Stimulated activated CD8-positive, alpha-beta memory T cell treated with anti-CD3 and anti-CD28 coated beads, Interleukin-7, amount 100 ng/mL, for 1 hour (primary cell): ENCODE measurements at places on chromosomes 16 and 17.

GRCh38 chr17:55889271-55889670 is 138.4 kb downstream of the PCTP start:
- DNase-seq = no peak

DNA sequence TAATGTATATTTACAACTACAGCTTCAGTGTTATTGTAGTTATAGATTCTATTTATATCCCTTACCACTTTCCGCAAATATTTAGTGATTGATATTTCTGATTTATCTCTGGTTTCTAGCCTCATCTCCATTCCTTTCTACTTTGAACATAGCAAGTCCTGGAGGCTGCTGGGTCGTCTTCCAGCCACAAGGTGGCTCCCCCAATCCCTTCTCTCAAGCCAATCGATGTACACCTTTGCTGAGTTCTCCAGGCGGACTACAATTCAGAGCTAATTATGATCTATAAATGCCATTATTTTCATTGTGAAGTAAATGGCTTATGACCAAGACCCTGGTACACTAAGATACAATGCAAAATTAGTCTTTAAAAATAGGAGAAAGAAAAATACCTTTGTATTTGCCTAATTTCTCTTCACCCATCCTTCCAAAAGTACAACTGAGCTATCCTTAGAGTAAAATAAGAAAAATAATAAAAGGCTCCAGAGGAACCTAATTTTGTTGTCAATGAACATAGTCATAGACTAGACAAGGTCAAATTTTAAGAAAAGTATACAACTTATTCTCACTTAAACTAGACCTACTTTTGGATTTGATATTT is 122.1 kb downstream of the SKAP1 start:
- DNase-seq = no peak

DNA sequence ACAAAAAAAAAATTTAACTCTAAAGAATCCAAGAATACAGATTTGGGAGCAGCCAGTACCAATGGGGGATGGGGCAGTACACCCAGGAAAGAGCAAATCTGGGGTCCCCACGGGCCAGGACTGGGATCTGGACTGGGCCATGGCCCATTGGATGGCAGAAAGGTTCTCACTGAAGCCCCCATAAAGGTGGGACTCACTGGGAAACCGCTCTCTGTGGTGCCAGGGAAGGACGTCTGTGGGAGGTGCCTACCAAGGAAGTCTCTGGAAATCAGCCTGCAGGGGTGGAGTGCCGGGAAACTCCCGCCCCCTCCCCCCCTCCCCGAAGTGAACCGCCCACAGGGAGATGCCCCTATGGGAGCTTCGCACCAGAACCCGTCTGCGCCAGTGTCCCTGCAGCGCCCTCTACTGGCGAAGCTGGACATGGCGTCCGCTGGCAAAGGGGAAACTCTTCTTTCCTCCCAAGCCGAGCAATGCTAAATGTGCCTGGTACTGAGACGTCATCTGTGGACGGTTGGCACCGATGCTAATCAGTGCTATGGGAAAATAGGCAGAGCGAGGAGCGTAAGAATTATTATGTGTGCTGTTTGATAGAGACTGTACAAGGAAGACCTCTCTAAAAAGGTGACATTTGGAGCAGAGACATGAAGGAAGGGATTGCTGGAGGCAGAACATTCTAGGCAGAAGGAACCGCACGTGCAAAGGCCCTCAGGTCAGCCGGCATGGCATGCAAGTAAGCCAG is 671.1 kb downstream of the WWOX start:
- DNase-seq = peak; percentile 67

DNA sequence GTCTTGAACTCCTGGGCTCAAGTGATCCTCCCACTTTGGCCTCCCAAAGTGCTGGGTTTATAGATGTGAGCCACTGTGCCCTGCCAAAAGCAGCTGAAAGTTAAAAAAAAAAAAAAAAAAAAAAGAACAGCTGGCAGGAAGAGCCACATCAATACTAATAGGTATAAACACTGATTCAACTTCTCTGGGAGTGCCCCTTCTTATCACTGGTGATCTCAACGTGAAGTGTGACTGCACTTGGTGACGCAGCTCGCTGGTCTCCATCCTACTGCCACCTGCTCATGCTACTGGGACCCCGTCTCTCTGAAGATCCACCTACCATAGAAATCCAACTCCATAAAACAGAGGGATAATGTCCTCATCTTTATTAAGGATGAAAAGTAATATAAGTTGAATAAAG is 40.8 kb downstream of the RNF157 start:
- no peak for DNase-seq

DNA sequence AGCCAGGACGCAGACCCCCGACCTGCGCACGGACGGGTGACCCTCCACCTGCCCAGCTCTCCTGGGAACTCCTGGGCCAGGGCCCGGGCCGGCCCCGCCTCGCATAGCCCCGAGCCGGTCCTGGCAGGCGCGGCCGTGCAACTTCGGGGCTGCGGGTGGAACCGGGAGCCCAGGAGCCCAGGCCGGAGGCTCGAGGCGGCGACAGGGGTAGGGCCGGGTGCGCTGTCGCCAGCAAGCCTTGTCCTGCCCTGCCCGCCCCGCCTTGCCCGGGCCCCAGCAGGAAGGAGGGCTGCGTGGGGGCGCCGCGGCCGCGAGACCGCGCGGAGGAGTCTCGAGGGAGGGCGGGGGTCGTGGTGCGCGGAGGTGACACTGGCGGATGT is 408 bp downstream of the LMF1 start:
- DNase-seq = no peak

DNA sequence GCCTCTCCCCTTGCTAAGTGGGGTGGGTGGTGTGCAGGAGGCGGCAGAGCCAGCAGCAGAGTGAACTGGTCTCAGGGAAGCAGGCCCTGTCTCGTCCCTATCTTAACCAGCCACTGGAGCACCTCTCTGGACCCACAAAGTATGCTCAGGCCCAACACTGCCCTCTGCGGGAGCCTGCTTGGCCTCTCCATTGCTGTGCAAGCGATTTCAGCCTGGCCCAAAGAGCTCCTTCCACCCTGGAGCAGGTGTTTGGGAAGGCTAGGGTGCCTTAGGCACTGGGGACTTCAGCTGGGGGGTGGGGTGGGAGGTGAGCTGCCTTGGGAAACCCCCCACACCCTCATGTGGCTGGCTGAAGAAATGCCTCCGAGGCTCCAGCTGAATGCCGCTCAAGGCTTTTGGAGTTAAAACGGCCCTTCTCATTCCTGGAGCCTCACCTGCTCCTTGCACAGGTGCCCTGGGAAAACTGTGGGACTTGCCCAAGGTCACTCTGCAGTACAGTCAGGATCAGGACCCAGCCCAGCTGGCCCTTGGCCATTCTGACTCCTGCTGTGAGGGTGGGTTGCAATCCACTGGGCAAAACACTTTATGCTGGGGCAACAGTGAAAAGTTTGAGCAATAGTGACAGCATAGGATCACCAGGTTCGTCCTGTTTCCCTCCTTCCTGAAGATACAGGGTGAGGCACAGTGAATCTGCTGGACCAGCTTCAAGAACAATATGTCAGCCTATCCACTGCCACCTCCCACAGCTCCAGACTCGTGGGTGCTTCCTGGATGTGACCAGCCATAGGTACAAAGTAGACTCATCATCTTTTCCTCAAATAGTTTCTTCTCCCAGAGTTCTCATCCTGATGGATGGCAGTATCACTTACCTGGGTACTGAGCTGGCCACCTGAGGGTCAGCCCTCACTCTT is 5.9 kb upstream of the UBE2O start:
- DNase-seq = no peak

DNA sequence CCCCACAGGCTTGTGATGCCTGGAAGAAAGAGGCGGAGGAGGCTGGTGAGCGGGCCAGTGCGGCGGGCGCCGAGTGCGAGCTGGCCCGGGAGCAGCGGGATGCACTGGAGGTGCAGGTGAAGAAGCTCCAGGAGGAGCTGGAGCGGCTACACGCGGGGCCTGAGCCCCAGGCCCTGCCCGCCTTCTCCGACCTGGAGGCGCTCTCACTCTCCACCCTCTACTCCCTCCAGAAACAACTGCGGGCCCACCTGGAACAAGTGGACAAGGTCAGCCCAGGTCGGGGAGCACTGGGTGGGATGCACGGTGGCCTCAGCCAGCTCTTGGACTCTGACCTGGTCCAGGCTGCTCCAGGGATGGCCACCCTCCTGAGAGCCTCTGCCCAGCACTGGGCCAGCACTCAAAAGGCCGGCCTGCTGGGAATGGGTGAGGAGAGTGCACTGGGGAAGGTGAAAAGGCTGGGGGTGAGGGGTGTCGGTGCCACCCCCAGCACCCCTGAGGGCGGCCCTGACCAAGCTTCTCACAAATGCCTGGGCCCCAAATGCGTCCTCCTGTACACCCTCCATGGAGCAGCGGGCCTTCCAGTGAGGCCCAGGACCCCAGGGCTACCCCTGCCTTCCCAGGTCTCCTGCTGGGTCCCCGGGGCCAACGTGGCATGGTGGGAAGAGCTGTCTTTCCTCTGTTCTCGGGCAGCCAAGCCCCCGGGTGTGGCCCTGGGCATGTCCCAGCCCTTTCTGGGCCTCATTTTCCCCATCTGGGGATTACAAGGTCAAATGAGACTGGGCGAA is 20.8 kb downstream of the UNC13D start:
- no peak for DNase-seq

- no peak for DNase-seq
Observed at GRCh38 chr17:68328676-68329075, 37.4 kb downstream of the ARSG start.

DNA sequence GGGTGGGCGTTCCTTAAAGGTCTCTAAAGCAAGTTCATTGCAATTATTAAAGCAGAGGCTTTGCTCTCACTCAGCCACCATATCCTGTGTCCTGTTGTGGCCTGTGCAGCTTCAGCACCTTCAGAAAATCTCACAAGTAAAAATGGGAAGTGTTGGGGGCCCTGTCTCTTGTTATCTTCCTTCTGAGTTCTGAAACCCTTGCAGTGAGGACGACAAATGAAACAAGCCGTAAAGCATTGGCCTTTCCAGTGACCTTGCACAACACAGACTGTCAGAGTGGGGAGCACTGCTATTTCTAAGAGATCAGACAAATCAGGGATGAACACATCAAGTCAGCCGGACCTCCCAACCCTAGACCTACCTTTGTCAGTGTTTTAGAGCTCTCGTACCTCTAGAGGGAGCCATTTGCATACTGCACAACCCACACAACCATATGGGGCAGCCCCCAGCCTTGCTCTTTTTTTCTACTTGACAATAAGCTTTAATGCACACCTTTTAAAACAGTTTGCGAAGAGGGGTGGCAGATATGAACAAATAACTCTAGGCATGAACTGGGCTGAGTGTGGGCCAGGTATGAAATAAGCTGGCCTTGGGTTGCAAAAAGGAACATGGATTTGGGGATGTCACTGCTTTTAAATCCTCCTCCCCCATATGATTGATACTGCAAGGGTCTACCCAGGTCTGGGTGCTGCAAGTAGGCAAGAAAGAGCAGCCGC is 89.8 kb downstream of the KATNIP start:
- no peak for DNase-seq

DNA sequence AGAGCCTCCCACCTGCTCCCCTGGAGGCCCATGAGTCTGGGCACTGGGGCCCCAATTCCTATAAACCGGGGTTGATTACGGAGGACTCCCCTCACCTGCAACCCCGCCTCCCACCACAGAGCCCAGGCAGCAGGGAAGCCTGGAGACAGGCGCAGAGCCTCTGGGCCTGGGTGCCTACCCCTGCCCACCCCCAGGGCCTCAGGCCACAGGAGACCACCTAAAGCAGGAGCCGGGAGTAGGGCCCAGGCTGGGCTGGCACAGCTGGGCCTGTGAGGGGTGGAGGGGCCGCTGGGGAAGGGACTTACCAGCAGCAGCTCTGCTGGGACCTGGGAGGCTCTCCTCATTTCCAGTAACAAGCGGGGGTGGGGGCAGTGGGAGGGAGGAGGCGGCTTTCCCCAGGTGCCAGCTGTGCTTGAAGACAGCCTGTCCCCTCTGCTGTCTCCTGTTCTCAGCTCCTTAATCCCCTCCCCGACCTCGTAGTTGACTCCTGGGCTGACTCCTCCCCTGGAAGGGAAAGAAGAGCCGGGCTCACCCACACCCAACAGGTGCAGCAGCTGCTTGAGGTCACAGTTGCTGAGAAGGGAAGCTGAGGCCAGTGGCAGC is 46.8 kb downstream of the TMEM235 start:
- DNase-seq = no peak

DNA sequence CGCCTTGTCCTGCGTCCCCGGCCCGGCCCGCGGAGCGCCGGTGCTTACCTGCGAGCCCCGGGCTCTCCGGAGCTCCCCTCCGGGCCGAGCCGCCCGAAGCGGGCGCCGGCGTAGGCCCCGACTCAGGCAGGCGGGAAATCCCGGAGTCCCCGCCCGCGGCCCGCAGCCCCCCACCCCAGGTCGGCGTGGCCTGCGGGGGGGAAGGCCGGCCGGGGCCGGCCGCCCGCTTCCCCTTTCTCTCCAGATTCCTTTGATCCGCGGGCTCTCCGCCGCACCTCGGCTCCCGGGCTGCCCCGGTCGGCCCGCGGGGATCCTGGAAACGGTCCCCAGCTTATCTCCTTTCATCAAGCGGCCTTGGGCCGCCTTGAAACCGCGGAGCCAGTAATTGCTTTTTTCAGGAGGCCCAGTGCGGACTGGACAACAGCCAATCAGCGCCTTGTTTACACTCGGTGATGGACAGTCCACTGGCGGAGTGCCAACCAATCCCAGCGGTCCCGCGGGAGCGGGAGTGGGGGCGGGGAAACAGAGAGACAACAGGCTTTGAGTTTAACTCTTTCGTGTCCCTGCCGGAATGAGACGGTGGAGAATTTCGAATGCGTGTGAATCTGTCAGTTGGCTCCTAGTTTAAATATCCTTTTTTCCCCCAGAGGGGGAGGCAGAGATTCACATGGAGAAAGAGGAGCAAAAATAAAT is 1.4 kb upstream of the BAHCC1 start:
- DNase-seq = peak; percentile 36

GRCh38 chr17:77728474-77728795 is 230.1 kb upstream of the TNRC6C start:
- DNase-seq = no peak

- DNase-seq = no peak
Observed at GRCh38 chr17:37475731-37476420, 13.8 kb upstream of the DUSP14 start.

DNA sequence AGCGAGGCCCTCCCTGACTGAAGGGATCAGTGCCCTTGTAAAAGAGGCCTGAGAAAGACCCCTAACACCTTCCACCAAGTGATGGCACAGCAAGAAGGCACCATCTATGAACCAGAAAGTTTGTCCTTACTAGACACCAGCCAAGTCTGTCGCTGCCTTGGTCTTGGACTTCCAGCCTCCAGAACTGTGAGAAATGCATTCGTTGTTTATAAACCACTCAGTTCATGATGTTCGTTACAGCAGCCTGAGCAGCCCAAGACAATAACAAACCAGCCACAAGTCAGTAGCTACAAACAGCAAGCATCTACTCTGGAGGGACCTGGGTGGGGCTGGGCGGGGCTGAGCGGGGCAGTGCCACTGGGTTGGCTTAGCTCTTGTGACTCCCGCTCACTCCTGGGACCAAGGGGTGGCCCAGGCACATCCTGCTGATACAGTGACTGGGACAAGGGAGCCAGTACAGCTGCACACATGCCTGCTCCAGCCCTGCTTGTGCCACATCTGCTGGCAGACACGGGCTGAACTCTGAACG is 234.9 kb downstream of the IRF8 start:
- DNase-seq = no peak

GRCh38 chr17:79075446-79075750 is 774 bp downstream of the ENGASE start:
- no peak for DNase-seq

- no peak for DNase-seq
Observed at GRCh38 chr16:69894676-69895075, 56.5 kb upstream of the CLEC18A start.

GRCh38 chr17:32769846-32770245 is 107.1 kb downstream of the MYO1D start:
- no peak for DNase-seq

- DNase-seq = no peak
Observed at GRCh38 chr17:77115510-77115909, 25.3 kb upstream of the SEC14L1 start.

- DNase-seq = no peak
Observed at GRCh38 chr17:49218941-49219913, 8.7 kb downstream of the ABI3 start.

GRCh38 chr16:78932355-78932943 is 668.1 kb downstream of the MAF start:
- no peak for DNase-seq
